ENCODE measurements at places on chromosomes 2 and 18.

- DNase-seq, result no peak
Observed at GRCh38 chr2:88099798-88100488, 27.9 kb downstream of the FABP1 start.

DNA sequence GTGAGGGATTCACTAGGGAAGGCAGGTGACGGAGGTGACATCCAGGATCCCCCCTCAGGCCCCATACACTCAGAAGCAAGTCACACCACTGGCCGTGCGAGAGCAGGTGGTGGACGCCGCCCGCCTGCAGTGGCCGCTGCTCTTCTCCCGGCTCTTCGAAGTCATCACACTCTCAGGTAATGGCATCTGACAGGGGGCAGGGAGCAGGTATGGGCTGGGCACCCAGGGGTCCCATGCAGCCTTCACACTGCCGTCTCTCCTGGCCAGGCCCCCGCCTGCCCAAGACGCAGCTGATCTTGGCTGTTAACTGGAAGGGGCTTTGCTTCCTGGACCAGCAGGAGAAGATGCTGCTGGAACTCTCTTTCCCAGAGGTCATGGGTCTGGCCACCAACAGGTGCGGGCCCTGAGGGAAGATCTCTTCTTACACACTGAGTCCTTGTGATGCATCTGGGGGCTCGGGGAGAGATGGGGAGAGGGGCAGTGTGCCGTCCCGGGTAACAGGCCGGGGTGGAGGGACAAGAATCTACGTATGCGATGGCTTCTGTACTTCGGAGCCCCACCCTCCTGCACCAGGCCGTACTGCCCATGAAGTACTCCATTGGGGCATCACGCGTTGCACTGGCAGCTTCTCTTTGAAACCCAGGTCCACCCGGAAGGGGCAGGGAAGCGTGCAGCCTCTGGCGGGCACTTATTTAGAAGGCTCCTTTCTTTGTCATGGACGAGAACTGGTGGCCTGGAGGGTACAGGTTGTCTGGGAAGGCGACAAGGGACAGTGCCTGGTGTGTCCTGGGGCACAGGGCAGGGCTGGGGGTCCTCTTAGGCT, 18.8 kb upstream of the GPR17 start:
- no peak for DNase-seq

GRCh38 chr18:8279781-8280330, 329.4 kb upstream of the RAB12 start:
- DNase-seq, result no peak

- no peak for DNase-seq
Observed at GRCh38 chr2:215680605-215681598, 245.0 kb upstream of the FN1 start.

GRCh38 chr2:236975766-236976165, 109.9 kb upstream of the COPS8 start:
- no peak for DNase-seq

- no peak for DNase-seq
Observed at GRCh38 chr2:42770288-42771131, 6.6 kb upstream of the OXER1 start.

GRCh38 chr2:136334967-136335366, 217.0 kb upstream of the CXCR4 start:
- DNase-seq, result no peak

DNA sequence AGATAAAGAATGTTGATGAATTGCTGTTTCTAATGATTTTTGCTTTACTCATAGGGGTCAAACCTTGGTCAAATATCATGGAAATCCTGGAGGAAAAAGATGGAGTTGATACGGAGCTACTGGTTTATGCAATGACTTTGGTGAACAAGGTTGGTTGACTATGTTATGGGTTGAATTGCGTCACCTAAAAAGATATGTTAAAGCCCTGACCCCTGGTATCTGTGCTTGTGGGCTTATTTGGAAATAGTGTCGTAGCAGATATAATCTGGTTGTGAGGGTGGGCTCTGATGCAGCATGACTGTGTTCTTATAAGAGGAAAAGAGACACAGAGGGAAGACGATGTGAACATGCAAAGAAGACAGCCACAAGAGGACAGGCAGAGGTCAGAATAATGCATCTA, 226.2 kb downstream of the TPGS2 start:
- no peak for DNase-seq

DNA sequence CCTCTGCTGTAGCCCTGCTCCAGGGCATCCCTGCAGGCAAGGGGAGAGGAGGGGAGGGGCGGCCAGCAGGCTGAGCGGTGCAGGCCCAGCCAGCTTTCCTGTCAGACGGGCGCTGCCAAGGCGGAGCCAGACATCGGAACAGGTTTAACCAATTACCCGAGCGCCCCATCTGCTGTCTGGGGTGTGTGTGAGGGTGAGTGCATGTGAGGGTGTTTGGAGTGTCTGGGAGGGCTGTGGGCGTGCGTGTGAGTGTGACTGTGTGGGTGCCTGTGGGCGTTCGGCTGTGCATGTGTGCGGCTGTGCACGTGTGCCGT, 20.0 kb downstream of the EMX1 start:
- no peak for DNase-seq

DNA sequence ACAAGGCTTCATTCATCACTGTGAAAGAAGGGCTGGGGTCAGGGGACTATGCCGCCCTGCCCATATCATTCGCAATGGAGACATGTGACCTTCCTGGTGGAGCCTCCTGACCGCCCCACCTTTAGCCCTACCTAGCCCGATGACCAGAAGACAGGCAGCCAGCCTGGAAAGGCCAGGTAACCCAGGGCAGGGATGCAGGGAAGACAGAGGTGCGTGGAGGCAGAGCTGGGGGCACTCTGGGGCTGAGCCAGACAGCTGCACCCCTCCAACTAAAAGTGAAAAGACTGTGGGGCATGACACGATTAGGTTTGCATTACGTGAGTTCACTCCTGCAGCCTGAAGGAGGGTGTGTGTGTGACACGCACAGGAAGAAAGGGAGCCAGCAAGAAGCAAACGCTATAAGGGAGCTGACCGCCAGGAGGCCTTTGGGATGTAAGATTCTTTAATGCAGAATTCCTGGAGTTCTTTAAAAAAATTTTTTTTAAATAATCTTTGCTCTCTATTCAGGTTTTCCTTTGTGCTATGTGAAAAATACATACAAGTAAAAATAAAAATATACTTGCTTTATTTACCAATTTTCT, 3.7 kb upstream of the HES6 start:
- no peak for DNase-seq

GRCh38 chr18:31101183-31102024, 817 bp downstream of the DSC2 start:
- DNase-seq, result peak; percentile 65

GRCh38 chr2:28681158-28681571, 70.5 kb upstream of the PPP1CB start:
- DNase-seq, result no peak

GRCh38 chr2:24682304-24682703, 110.9 kb downstream of the PTRHD1 start:
- DNase-seq, result no peak

DNA sequence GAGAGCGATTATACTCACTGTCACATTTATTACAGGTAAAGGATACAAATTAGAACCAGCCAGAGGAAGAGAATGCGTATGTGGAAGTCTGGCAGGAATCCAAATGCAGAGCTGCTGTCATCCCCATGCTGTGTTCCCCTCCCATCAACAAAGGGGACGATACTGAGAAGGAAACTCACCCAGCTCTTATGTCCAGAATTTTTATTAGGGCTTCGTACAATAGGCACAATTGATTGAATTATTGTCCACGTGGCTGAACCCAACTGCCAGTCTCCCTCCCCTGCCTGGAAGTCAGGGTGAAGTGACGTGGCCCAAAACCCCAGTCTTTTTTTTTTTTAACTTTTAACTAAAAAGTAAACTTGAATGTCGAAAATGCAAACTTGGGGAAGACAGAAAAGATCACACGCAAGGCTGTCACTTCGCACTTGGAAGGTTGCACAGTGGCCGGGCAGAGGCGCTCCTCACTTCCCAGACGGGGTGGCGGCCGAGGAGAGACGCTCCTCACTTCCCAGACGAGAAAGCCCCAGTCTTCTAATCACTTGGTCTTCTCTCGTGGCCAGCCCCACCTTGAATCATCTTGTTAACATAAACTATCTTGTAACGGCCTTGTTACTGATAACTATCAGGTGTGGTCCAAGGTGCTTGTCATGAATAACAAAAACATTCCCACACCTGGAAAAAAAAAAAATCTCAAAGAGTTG, 40.0 kb upstream of the ITSN2 start:
- peak; percentile 16 for DNase-seq

- peak; percentile 35 for DNase-seq
Observed at GRCh38 chr18:74990563-74991081, 218.3 kb downstream of the PTGR3 start.

DNA sequence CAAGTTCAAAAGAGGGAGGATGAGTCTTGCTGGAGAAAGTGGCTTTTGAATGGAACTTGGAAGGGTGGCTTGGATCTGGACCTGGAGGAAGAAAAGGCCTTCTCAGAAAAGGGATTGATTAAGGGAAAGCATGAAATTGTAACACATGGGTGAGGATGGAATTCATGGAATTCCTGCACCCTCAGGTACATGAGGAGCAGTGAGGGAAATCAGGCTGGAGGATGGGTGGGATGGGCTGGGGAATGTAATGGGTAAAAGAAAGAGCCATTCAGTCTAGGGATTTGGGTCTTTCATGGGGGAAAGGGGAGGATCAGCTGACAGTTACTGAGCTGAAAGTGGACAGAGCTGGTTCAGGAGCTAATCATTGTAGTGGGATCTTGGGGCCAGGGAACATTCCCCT, 51.2 kb upstream of the HAAO start:
- DNase-seq, result no peak

DNA sequence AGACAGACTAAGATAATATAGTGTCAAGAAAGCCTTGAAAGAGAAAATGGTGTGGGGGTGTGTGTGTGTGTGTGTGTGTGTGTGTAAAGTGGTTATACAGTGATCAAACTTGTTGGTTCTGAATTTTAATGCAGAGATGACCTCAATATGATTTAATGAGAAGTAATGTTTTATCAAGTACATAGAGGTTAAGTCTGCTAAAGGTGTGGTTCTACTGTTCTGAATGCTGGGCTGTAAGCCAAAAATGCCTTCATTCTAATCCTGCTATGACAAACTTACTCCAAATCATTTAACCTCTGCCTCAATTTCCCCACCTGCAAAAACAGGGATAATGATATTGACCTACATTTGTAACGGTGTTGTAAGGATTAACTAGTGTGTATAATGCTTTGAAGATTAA, 87.9 kb downstream of the WDPCP start:
- DNase-seq, result no peak

- DNase-seq, result no peak
Observed at GRCh38 chr2:239339726-239340601, 60.9 kb downstream of the HDAC4 start.

DNA sequence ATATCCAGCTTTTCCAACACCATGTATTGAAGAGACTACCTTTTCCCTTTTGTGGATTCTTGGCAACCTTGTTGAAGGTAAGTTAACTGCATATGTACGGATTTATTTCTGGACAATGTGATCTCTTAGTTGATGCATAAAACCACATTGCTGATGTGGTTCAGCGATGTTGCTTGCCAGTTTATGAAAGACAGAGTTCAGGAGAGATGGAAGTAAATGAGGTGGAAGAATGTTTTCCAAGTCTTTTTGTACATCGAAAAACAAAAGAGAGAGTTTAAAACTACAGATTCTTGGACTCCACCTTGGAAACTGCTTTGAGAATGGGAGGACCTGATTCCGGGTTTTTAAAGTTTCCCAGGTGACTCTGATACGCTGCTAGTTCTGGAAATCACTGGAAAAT, 43.8 kb downstream of the MOB4 start:
- no peak for DNase-seq
